ENCODE measurements at places on chromosomes 16 and 17.

GRCh38 chr17:50100921-50101345, 5.8 kb downstream of the PDK2 start:
- DNase-seq, result no peak

DNA sequence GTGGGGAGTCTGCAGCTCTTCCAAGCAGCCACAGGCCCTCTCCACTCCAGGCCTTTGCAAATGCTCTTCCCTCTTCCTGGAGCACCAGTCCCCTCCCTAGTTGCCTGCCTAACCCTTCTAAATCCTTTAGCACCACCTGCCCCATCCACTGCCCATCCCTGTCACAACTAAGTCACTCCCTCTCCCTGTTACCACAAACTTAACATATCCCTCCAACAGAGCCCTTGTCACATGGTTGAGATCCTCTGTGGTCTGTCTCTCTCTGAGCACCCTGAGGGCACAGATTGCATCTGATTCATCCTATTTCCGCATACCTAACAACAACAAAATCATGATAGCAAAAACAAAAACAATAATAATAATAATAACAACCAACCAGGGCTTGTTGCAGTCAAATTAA, 11.0 kb upstream of the BEAN1 start:
- DNase-seq, result no peak

- DNase-seq, result peak; percentile 93
Observed at GRCh38 chr16:55478827-55479429, at the start of gene MMP2. Gene MMP2 (plus strand): TSS chr16:55479198. CDS start chr16:55479480, 282 bp downstream.

DNA sequence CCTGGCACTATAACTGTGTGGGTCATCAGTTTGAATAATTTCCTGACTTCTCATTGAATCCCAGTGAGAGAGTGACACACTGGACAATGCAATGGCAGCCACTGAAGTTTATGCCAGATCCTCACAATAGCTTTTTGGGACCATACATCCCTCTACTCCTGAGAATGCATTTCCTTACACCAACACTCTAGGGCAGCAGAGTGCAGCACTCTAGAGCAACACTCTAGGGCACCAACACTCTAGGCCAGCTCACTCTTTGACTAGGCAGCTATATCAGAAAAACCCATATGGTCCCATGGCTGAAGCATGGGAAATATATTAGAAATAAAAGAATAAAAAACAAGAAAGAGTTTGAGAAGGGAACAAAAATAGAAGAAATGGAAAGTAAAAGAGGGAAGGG, 309.2 kb downstream of the MAP2K6 start:
- no peak for DNase-seq

DNA sequence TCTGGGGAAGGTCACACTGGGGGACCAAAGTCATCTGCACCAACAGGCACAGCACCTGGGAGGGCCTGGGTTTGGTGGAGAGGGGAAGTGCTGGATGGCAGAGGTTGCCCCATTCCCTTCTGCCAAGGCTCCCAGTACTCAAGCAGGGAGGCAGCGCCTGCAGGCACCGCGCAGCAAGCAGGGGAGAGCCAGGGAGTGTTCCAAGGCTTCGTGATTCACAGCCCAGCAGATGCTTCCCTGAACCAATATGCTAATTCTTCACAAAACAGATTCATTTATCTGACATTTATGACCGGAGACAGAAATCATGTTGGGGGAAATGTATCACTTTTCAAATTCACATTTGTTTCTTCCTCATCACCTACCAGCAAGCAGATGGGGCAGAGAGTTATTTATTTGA, 13.4 kb upstream of the CDH5 start:
- no peak for DNase-seq

DNA sequence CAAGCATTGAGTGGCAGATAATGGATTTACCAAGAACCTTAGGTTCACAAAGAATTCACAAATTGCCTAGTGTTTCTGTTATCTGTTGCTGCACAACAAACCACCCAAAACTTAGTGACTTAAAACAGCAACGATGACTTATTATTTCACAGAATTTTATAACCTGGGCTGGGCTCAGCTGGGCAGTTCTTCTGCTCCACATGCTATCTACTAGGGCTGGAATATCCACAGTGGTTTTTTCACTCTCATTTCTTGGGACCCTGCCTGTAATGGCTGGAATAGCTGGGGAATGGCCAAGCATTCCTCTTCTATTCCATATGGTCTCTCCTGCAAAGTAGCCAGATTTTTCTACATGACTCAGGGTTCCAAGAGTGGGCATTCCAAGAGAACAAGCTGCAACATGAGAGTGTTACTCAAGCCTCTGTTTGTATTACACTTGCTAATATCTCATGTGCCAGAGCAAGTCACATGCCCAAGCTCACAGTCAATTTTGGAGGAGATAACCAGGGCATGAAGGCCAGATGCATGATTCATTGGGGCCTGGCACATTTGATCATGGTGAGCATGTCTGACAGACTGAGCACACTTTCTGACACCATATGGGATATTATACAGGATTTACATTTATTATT, 4.9 kb upstream of the PSMD7 start:
- no peak for DNase-seq

DNA sequence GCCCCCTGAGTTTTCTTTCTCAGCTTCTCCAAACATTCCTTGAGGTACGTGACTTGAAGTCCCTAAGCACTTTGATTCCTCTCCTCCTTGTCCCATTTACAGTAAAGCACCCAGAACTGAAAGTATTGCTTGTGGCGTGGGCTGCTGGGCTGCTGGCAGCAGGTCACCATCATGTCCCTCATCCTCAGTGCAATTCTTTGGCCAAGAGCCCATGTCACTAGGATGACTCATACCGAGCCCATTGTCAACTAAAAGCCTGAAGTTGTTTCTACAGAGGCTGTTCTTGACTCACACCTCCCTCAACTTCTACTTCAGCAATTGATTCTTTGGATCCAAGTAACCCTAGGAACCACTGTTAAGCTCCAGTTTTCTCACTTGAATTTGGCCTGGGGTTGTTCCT, 54.3 kb downstream of the KPNA2 start:
- no peak for DNase-seq

- DNase-seq, result peak; percentile 75
Observed at GRCh38 chr17:76682296-76682695, 28.5 kb downstream of the MXRA7 start.

- DNase-seq, result no peak
Observed at GRCh38 chr17:21034340-21035235, 8.2 kb downstream of the USP22 start.

DNA sequence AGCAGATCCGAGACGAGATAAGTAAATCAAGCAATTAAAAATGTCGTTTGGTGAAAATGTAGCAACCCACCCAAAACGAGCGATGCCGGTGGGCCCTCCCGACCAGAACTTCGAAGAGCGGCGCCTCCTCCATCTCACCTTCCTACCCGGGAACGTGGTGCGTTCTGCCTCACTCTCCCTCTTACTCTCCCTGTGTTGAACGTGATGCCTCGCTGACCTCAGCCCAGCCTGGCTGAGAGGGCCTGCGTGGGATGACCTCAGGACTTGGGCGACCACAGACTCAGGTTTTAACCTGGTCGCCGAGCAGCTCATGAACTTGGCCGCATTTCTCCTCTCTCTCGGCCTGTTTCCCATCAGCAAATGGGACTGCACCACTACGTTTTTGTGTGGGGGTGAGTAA, 69.7 kb upstream of the RPL38 start:
- no peak for DNase-seq

- DNase-seq, result no peak
Observed at GRCh38 chr17:32915245-32915644, 12.7 kb upstream of the TMEM98 start.

GRCh38 chr16:80899809-80900592, 95.6 kb upstream of the CDYL2 start:
- peak; percentile 84 for DNase-seq

DNA sequence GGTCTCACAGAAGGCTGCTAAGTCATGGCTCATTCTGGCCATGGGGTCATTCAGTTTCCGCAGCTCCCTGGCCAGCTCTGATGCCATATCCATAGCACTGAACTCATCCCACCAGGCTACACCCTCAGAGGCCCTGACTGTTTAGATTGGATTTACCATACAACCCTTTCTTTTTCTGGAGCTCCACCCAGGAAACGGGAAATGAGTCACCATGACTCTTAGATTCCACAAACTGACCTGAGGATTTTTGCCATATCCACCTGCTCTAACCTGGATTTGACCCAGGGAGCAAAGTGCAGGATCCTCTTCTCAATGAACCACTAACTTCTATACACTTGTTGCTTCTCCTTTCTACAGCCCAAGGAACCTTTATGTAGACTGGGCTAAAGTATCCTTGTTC, 20.3 kb upstream of the CALB2 start:
- DNase-seq, result no peak

- peak; percentile 83 for DNase-seq
Observed at GRCh38 chr16:67528222-67528869, at the start of gene RIPOR1. Gene RIPOR1 (plus strand): TSS chr16:67528829. CDS start chr16:67538447, 9,618 bp downstream.

DNA sequence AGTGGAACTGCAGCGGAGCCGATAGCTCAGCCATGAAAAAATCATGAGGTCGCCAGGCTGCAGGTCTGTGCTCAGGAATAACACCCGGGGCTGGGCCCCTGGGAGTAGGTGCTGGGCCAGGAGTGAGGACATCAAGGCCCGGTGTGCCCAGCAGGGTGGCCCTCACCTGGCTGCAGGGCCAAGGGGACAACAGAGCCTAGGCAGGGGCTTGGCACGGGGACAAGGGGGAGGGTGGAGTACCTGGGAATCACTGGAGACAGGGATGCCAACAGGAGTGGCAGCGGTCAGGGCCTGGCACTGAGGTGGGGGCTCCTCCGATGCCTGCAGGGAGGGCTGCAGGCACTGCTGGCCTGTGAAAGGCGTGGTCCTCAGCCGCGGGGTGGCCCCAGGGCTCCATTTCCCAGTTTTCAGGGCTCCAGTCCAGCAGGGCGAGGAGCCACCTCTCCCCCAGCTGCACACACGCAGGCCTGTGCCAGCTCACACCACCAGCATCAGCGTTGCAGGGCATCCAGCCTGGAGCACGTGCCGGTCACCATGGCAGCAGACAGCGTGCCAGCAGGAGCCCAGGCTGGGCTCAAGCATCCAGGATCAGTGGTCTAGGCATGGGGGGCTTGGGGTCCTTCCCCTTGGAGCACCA, 4.7 kb upstream of the FSCN2 start:
- peak; percentile 83 for DNase-seq

- DNase-seq, result no peak
Observed at GRCh38 chr16:16071631-16072244, 122.3 kb downstream of the ABCC1 start.

- no peak for DNase-seq
Observed at GRCh38 chr16:50121278-50121677, 31.8 kb upstream of the TENT4B start.

DNA sequence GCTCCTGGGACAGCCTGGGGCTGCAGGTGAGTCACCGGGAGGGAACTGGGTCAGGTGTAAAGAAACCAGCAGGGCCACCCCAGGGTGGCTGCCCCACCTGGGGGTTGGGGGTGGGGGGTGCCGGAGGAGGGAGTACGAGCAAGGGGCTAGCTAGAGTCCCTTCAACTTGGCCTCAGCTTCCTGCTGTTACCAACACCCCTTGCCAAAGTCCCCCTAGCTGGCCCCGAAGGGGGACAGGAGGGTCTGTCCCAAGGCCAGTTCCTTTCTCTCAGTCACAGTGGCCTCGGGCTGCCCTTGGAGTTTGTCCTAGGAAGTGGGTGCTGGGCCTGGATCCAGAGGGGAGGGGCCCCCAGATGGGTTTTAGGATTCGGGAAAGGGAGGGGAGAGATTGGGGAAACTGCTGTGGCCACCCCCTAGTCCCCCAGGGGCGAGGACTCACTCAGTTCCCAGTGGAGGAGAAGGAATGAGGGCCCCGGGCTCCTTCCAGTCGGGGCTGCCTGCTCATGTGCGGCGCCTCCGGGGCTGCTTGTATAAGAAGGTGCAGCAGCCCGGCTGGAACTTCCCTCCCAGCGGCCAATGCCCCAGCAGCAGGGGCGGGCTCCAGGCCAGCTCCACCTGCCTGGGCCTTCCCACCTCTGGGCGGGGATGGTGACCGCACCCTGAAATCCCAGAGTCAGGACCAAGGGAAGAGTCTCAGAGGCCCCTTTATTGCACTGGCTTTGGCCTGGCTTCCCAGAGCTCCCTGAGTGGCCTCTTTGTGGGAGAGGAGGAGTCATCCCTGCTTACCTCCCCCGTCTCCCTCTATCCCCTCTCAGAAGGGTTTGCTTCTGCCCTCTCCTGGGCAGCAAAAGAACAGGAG, 7.3 kb downstream of the ARHGAP27 start:
- DNase-seq, result no peak

GRCh38 chr16:15035163-15035729, 20.6 kb downstream of the NTAN1 start:
- peak; percentile 51 for DNase-seq

DNA sequence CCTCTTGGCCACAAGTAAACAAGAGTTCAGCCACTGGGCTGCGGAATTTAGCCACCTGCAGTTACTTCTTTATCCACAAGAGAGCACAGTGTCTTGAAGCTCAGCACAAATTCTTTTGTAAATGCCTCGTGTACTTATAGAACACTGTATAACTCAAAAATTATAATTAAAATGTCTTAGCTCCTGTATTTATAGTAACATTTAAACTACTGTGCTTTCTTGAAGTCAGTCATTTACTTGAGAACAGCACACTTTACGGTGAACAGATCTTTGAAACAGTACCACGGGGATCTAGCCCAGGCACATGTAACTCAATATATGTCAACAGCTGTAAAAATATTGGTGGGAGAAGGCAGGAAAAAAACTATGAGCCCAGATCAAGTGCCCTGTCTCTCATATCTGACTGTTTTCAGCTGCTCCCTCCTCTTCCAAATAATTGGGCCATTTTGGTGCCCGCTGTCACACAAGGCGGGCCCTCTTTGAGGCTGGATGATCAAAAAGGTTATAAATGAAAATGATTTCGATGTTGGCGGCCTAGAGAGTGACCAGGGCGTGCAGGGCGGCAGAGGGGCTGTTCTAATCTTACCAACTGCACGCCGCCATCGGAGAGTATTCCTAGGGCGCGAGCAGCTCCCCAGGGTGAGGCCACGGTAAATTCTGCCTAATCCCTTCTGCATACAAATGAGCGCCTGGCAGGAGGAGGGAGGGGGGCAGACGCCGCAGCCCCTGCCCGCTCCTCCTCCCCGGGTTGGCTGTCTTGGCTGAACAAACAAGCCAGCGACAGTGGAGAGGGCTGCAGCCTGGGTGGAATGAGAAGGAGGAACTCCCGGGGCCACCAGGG, 183.2 kb downstream of the C16orf78 start:
- no peak for DNase-seq

All from sigmoid colon (tissue), 7 donors.